Activated CD8-positive, alpha-beta T cell treated with anti-CD3 and anti-CD28 coated beads for 36 hours (primary cell): ENCODE measurements at places on chromosomes 5 and 9.

- DNase-seq: no peak
Observed at GRCh38 chr5:168186289-168187074, 105.0 kb upstream of the WWC1 start.

DNA sequence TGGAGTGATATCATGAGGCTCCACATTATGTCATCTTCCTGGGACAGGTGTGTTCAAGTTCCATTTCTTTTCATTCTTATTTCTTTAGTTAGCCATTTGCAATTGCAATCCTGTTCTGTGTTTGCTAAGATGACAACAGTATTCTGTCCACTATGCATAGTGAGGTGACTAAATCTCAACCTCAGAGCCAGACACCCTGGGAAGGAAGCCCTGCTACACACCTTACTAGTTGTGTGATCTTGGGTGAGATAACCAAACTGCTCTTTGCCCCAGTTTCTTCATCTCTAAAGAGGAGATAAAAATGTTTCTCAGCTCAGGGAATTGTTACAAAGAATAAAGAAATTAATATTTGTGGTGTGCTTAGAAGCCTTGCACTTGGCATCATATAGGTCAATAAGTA is 215.1 kb upstream of the RPS23 start:
- DNase-seq: no peak

- no peak for DNase-seq
Observed at GRCh38 chr5:174559141-174559540, 165.2 kb upstream of the MSX2 start.

DNA sequence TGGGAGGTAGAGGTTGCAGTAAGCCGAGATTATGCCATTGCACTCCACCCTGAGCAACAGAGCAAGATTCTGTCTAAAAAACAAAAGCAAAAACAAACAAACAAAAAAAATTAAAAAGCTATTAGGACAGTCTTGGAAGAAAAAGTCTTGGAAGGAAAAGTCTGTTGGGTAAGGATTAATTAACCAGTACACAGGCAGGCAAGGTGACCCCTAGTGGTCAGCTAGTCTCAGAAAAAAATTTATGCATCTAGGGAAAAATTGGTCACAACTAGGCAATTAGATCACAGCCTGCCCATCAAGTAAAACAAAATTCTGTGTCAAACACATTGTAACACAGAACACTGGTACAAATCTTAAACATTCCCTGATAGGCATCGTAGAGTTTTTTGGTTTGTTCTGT is 6.7 kb upstream of the ANKRD18B start:
- no peak for DNase-seq

DNA sequence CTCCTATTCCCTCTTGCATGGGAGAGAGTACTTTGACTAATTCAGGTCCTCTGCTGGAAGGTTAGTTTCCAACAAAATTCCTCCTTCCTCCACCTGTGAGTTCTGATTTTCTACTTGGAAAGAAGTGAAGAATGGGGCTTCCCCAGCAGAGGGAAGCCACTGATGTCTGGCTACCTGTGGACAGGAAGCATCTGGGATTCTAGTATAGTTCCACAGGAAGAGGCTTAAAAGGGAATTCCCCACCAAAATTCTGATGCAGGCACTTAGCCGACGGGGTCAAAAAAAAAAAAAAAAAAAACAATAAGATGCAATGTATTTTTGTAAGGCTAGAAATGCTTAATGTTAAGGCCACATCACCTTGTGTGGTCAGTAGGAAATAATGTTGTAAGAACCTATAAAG is 33.4 kb downstream of the PCDHGC5 start:
- DNase-seq: no peak

DNA sequence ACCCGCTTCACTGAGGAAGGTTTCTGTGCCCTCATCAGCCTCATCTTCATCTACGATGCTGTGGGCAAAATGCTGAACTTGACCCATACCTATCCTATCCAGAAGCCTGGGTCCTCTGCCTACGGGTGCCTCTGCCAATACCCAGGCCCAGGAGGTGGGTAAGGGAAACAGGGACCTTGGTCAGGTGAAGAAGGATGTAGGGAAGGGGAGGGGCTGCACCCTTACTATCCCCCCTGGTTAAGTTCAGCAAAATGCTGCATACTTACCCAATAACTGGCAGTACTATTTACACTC is 4.4 kb downstream of the SLC4A9 start:
- DNase-seq: no peak
